ENCODE measurements at places on chromosomes 16 and 17. TPM values are rescaled to one million over a fixed set of nuclear protein-coding genes. Genes with fewer than 3 reads are reported as not detected.

The SHPK gene
- total RNA-seq, result 6.1 TPM

The DOC2B gene
- 18.5 TPM for total RNA-seq

The ODF4 gene
- not detected for total RNA-seq

The CHST4 gene
- not detected for total RNA-seq

The SNF8 gene
- total RNA-seq, result 80.3 TPM

The KRT28 gene
- not detected for total RNA-seq

The CNTNAP4 gene
- not detected for total RNA-seq

The AATK gene
- total RNA-seq, result 4.6 TPM

The C17orf78 gene
- total RNA-seq, result not detected

The ALOX15B gene
- 0.48 TPM for total RNA-seq

The SYT17 gene
- total RNA-seq, result 2.8 TPM

The MYOCD gene
- total RNA-seq, result 197 TPM

The PTX4 gene
- not detected for total RNA-seq

The OR4D1 gene
- not detected for total RNA-seq

The GAS2L2 gene
- not detected for total RNA-seq

The HS3ST2 gene
- 4.0 TPM for total RNA-seq

The NT5M gene
- 2.8 TPM for total RNA-seq

The BIRC5 gene
- total RNA-seq, result 1.7 TPM

The UNC13D gene
- total RNA-seq, result 15.1 TPM
